HS-27A (cell line): ENCODE measurements at places on chromosomes 11 and 22.

- DNase-seq: no peak
Observed at GRCh38 chr11:61007956-61008896, 36.7 kb downstream of the CD6 start.

- no peak for DNase-seq
Observed at GRCh38 chr11:69163842-69164241, 8.1 kb downstream of the SMIM38 start.

DNA sequence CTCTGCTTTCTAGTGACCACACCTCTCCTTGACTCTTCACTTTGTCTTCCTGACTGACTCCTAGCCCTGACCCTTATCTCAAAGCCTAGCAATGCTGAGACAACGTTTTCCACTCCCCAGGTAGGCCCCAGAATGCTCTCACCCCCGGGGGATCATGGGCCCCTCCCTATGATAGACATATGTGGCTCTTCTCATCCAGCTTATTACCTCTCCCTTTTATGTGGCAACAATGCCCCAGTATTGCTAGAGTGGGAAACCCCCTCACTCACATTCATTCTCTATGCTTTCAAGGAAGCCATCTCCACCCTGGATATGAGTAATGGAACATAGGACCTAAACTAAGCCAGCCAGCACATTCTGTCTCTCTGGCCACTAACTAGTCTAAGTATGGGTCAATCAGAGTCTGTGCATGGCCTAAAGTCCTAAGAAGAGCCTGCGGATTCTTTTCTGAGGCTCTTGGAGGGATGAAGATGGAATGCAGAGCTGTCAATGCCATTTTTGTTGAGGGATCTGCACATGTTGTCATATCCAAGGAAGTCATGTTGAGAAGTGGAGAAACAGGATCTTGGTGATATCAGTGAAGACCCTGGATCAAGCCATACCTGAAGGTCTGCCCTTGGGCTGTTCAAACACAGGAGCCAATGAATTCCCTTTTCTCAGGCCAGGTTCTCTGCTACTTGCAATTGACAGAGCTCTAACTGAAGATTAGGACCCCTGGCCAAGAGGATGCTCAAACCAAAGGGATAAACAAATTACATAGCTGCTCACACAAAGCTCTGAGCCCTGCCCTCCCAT, 79.8 kb upstream of the GRK3 start:
- no peak for DNase-seq

- DNase-seq: no peak
Observed at GRCh38 chr22:50532824-50533796, 3.3 kb upstream of the TYMP start.

GRCh38 chr22:29951791-29952413, 68.9 kb downstream of the MTMR3 start:
- DNase-seq: no peak

GRCh38 chr11:35525501-35526175, at the start of gene PAMR1:
PAMR1 (minus strand) TSS chr11:35525616; CDS start chr11:35525585, 31 bp downstream.
- DNase-seq: no peak

- DNase-seq: no peak
Observed at GRCh38 chr22:46542011-46542985, 4.9 kb upstream of the CELSR1 start.

- no peak for DNase-seq
Observed at GRCh38 chr11:106466521-106467080, 389.1 kb downstream of the AASDHPPT start.

DNA sequence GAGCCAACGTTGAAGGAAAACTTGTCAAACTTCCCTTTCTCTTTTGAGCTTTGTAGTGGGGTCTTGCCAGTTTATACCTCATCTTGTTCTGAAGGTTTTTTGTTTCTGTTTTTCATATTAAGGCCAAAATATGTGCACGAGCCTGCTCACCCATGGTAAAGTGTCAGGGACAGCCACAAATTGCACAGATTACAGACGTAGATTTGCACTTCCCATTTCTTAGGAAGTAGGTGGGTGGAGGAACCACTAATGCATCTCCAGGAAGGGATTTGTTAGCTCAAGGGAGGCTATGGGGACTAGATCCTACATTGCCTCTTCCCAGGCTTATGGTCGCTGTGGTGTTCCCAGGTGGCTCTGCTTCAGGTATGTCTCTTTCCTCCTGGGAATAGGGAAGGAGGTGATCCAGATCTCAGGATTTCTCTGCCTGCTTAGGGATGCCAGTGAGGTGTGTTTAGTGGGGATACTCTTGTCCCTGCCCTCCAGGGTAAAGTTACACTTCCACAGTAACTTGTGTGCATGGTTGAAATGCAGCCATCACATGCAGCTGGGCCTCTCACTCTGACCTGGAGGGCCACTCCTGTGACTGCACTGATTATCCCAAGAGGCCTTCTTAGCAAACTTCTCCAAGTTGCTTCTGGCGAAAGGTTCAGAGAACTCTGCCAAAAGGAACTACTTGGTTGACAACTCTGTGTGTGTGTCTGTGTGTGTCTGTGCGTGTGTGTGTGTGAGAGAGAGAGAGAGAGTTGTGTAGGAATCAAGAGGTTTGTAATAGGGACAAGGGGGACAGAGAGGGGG, 9.8 kb downstream of the PPFIBP2 start:
- no peak for DNase-seq
